Activated T-helper 1 cell treated with Interleukin-2 at 50 U/mL for 16 hours (primary cell): ENCODE measurements at places on chromosomes 1 and 21.

- DNase-seq: no peak
Measured at GRCh38 chr1:14756589-14757285, 158.3 kb downstream of the KAZN start.

GRCh38 chr1:178172939-178173338, 79.0 kb downstream of the RASAL2 start:
- no peak for DNase-seq

DNA sequence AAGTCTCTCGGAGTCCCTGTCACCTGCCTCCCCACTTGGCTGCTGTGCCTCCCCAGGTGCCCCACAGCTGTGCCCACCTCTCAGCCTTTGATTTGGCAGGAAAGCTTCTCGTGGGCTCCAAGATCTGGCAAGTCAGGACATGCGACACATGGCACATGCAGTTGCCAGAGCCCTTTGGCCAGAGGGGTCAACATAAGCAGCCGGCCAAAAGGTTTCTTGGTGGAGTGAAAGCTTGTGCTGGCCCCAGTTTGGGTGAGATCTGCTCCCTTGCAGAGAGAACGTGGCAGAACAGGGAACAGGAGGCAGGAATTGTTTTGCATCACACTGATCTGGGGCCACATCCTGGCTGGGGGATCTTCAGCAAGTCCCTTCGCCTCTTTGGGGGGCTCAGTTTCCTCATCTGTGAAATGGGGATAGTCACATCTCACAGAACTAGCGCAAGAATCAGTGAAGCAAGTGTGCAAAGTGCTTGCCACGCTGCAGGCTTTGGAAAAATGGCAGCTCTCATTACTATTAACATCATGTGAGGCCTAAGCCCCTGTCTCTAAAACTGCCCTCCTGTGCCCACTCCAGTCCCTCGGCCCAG, 232.6 kb downstream of the TRABD2B start:
- DNase-seq: no peak

DNA sequence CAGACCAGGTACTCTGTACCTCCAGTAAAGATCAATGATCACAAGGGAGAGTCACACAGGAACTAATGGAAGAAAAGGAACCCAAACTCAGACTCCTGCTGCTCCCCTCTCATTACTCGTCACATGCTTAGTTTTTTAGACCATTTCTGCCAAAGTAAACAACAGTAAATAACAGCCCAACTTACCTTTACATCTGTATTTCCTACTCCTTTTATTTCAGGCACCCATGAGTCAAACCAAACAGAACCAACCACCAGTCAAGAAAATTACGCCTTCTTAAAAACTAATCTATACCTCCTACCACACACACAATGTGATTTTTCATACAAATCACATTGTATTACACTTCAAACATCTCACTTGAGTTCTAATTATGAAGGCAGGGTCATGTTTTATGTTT, 61.4 kb upstream of the HTR1D start:
- no peak for DNase-seq

- no peak for DNase-seq
Measured at GRCh38 chr1:30588311-30589073, 134.9 kb downstream of the MATN1 start.

GRCh38 chr21:34813266-34813894, 144.6 kb downstream of the CLIC6 start:
- no peak for DNase-seq

DNA sequence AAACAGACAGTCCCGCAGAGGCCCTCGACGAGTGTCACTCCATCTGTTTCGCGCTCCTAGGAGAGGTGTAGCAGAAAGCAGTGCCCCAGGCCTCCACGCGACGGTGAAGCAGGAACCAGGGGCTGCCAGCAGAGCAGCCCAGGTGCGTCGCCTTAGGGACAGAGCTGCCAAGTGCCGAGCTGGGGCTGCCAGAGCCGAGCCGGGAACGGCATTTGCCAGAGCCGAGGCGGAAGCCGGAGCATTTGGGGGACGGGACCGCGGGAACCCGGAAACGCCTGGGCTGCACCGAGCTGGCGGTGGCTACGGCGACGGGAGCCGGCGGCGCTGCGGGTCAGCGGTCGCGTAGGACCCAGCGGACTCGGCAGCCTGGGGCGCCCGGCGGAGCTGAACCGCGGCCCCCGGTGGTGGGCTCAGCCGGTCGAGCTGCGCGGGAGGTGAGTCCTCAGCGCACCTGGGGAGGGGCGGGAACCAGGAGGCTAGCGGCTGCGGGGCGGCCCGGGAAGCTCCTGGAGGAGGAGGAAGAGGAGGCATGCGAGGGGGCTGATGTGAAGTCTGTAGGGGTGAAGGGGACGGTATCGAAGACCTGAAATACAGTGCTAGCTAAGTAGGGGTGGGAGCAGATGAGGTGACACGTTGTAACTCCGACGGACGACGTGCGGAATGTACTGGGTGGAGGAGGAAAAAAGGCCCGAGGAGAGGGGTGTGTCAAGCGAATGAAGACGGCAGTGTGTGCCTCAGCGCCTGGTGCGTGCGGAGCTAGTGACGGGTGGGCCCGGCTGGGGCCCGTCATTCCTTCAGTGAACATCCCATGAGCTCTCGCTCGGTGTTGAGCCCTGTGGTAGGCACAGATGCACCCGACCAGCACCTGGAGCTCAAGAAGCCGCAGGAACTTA, at the start of gene SLC35A3:
Gene SLC35A3 (plus strand): TSS at position 268 of the 893 bp plus-strand sequence. CDS start 23,559 bp downstream, outside the sequence.
- DNase-seq: peak; percentile 69

GRCh38 chr1:213491468-213491867, 440.4 kb downstream of the RPS6KC1 start:
- no peak for DNase-seq

DNA sequence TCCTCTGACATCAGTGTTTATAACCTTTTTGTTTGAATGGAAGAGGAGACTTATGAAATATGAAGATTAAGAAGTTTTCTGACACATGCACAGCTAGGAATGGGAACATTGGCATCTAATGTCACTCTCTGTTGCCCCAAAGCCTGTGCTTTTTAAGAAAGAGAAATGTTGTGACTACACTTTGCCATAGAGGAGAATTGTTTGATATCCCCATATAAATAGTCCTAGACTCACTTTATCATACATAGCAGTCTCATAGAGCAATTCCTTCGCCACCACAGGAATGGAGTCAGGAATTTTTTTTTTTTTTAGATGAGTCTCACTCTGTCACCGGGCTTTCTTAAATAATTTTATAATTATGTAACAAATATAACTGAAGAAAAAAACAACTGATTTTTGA, 1.5 kb downstream of the KRTAP21-3 start:
- DNase-seq: no peak

DNA sequence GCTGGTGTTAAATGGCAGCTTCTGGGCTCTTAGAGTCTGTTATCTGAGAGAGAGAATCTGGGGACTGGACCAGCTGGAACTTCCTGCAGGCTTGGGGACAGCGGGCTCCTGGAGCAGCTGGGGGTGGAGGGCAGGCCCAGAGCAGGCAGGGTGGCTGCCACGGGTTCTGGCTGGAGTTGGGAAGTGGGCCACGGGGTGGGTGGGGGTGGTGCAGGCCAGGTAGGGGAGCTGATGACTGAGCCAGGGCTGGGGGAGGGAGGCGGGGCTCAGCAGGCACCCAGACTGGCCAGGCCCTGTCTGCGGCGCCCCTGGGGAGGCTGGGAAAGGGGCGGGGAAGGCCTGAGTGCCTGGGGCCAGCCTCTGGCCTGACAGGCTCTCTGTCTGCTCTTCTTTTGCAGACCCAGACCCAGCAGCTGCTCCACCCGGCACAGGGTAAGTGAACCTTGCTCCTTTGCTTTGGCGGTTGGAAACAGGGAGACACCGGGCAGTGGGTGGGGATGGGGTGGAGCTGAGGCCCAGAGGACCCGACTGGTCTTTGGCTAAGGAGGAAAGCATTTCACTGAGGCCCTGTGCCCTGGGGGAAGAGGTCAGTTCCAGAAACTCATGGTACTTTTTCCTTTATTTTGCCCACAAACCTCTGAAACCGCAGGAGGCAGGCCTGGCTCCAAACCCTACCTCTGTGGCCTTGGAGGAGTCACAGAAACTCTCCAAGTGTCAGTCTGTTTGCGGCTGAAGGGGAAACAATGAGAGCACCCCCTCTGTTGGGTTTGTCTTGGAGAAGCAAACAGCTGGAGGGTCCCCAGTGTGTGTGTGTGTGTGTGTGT, 48.8 kb downstream of the ARHGEF10L start:
- no peak for DNase-seq

- DNase-seq: no peak
Measured at GRCh38 chr1:8512504-8512903, 194.6 kb downstream of the SLC45A1 start.

DNA sequence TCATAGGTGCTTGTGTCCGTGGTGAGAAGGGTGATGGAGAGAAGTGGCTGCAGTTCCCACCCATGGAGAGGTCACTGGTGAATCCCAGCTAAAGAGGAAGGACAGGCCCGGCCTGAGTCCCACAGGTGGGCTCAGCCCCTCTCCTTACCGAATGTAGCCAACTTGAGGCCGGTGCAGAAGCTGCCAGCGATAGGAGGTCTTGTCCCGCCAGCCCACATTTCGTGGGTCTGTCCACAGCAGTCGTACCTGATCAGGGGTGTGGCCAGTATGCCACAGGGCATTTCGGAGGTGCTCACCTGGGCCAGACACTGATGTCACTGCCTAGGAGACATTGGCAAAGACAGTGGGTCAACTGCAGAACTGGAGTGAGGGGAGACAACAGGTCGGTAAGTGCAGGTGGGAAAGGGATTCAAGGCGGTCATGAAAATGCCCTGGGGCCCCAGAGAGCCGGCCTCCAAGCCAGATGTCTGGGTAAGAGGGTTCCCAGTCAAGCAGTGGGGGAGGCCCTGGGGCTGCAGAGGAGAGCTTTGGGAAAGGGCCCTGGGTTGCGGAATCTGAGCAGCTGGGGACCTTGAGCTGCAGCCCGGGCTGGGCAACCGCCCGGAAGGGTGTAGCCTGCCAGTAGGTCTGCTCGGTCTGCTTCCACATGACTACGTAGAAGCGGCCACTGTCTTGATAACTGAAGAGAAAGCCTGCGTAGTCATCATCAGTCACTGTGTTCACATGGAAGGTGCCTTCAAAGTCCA, 10.6 kb downstream of the THBS3 start:
- no peak for DNase-seq

DNA sequence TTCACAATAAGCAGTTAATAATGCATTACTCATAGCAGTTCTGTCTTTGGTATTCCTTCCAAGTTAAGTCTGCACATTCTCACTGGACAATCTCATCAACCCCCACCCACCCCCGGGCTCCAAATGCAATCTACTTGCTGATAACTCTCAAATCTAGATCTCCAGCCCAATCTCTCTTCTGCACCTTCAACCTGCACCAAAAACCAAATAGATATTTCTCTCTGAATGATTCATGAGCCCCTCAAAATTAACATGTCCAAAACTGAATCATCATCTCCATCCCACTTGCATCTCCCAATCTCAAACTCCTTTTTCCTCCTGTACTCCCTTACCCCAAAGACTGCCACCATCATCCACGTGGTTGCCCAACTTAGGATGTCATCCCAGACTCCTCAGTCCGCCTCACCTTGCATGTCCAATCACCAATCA, 2.7 kb downstream of the DOCK7 start:
- DNase-seq: no peak

DNA sequence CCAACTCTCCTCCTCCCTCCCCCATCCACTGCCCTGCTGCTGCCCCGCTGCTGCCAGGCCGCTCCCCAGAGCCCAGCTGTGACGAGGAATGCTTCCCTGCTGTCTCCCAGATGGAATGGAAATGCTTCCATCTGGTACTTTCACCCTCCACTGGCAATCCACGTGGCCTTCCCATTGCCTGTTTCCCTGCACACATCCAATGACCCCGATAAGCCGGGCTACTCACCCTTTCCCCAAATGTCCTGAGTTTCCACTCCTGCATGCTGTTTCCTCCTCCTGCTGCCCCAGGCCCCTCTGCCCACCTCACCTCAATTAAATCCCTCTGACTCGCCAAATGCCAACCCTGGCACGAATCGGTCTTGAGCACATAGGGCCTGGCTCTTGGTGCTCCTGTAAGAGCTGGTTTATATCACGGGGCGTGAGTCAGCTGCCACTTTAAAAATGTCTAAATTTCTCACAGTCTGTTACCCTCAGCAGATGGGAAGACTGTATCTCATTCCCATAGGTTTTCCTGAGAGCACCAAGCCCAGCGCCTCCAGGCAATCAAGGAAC, 36.4 kb downstream of the MRAP start:
- DNase-seq: no peak

GRCh38 chr1:76191561-76191960, 117.0 kb downstream of the ST6GALNAC3 start:
- DNase-seq: no peak

DNA sequence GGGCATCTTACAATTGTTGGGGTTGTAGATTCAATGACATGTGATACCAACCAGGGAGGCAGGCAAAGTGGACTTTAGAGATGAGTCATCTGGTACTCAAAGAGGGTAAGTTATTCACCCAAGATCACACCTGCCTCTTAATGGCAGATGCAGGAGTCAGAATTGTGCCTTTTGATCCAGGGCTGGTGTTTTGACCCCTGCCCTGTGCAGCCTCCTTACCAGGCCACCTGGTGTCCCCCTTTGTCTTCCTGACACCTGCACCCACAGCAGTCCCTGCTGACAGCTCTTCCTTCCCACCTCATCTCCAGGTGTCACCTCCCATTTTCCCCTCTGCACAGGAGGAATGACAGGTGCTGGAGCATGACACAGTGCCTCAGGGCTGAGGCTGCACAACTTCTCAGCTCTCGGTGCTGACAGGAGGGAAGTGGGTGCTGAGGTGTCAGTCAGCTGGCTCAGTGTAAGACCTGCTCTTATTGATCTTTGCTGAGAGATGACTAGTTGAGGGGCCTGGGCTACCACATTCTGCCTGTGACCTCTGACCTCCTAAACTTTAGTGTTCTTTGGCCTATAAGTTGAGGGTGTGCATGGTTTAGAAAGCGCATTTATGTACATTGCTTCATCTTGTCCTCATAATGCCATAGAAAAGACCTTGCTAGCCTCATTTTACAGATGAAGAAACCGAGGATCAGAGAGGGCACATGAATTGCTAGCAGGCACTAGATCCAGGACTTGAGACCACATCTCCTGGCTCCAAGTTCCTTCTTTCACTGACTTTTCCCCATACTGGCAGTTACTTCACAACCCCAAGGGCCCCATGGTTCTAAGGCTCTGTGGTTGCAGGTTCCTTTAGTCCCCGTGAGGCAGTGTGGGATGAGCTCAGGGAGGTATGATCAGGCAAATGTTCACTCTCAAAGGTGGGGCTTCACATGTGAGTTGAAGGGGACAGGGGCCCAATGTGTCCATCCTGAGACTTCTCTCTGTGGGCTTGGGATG, 31.3 kb downstream of the CACNA1E start:
- DNase-seq: no peak

GRCh38 chr1:176136891-176137290, 70.2 kb downstream of the COP1 start:
- no peak for DNase-seq

DNA sequence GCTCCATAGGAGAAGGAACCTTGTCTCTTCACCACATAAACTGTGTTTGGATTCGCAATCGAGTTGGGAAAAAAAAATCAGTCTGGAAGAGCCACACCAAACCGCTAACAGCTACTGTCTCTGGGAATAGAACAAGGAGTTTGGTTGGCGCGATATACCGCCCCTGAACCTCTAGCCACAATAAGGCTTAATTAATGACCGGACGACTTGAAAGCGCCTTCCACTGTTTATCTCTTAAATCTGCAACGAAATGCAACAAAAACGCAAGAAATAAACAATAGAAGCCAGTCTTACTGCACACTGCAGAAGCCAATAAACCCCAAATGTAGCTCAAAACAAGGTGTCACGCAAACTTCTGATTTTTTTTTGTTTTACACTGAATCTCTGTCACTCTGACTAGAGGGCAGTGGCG, 10.9 kb downstream of the BTBD19 start:
- no peak for DNase-seq

GRCh38 chr1:214441119-214441518, 110.3 kb downstream of the PTPN14 start:
- DNase-seq: no peak
